ENCODE measurements at places on chromosomes 4 and X. TPM values are rescaled to one million over a fixed set of nuclear protein-coding genes. Genes with fewer than 3 reads are reported as not detected.

DNA sequence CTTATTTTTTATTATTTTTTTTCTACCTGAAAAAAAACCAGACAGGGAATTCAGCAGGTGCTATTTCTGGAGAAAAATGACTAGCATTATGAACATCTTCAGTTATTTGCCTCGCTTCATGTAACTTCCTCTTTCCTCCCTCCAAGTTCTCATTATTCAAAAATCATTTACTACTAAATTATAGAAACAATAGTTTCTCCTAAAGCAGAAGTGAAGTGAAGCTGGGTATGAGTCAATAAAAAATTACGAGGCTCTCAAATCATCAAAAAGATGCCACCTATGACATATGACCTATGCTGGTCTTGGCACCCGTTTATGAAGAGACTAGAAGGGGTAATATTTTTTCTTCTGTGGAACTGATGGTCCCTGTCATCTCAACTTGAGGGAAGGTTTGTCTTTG lies 145.0 kb upstream of the AADAT start:
- DNase-seq, result no peak

DNA sequence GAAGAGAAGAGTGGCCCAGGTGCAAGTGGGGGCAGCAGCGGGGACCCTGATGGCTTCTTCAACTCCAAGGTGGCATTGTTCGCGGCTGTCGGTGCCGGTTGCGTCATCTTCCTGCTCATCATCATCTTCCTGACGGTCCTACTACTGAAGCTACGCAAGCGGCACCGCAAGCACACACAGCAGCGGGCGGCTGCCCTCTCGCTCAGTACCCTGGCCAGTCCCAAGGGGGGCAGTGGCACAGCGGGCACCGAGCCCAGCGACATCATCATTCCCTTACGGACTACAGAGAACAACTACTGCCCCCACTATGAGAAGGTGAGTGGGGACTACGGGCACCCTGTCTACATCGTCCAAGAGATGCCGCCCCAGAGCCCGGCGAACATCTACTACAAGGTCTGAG lies 11.4 kb downstream of the EFNB1 start:
- no peak for DNase-seq

GRCh38 chrX:40009462-40009851 lies 88.3 kb downstream of the BCOR start:
- DNase-seq, result no peak

DNA sequence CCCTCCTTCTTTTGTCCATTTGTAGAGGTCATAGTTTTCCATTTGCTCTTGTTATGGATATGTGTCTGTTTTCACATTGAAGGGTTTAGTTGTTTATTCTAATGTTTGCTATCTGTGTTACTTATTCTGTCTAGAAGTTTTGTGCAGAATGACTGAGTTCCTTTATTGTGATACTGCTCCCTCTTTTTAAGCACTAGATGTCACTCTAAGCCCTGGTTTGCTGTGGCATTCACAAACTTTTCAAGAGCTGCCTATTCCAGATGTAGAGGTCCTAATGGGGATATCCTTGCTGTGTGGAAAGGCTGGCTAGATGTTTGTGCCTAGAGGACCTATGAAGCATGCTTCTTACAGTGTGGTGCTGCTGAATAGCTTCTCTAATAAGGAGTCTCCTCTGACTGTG lies 338.6 kb downstream of the SPIN4 start:
- DNase-seq, result no peak

- no peak for DNase-seq
Measured at GRCh38 chr4:136803433-136803832, 728.9 kb downstream of the PCDH18 start.

GRCh38 chr4:26130841-26131432 lies 189.9 kb upstream of the RBPJ start:
- DNase-seq, result no peak

GRCh38 chr4:13299343-13299742 lies 184.8 kb downstream of the RAB28 start:
- DNase-seq, result no peak

DNA sequence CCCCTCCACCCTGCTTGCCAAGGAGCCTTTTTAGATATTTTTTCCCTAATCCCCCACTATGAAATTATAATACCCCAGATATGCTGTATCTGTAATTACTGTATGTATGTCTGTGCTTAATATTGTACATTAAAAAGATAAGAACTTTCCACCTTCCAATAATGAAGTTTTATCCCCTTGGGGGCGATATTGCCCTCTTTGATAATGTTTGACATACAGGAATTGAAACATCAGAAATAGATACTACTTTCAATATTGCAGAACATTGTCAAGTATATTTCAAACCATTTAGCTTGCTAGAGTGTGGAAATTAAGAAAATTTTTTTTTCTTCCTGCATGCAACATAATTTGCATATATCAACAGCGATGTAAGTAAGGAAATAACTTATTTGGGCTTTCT lies 58.9 kb downstream of the NAF1 start:
- no peak for DNase-seq

- DNase-seq, result peak; percentile 33
Measured at GRCh38 chr4:94452476-94453371, 982 bp downstream of the PDLIM5 start.

Gene HERC5
- total RNA-seq, result 32.3 TPM

- DNase-seq, result no peak
Measured at GRCh38 chr4:54330896-54331295, 101.8 kb downstream of the PDGFRA start.

- no peak for DNase-seq
Measured at GRCh38 chr4:82630079-82630478, 68.3 kb upstream of the TMEM150C start.

Gene ODAPH
- total RNA-seq, result not detected

DNA sequence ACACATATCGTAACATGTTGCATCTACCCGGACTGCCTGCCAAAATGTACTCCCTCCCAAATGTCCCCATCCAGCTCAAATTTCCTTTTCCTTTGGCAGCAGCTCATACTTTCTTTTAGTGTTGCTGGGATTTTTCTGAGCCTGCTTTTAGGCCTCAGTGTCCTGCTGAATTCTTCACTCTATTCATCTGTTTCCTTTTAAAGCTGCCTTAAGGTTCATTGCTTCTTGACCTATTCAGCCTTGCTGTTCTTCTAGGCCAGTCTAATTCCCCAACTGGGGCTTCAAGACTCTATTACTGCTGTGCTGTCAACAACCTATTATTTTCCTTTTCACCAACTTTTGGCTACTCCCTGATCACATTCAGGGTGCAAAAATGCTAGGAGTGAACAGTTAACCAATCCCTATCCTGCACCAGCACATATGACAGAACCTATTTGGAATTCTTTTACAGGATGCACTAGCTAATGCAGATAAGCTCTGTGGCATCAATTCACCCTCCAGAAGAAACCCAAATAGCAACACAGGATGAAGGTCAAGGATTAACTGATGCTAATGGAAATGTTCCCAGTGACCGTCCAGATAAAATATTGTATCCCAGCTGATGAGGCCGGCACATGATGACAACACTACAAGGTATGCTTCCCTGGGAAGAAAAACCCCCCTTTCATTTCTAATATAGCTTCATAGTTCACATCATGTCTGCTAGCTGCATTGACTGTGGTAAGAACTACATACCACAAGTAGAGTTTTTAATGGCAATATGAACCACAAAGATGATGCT lies 114.7 kb upstream of the TTC29 start:
- DNase-seq, result no peak

- DNase-seq, result no peak
Measured at GRCh38 chr4:1772853-1773538, 20.1 kb upstream of the FGFR3 start.

- DNase-seq, result no peak
Measured at GRCh38 chr4:46979283-46979682, 14.1 kb downstream of the GABRA4 start.

Gene GAGE12E
- not detected for total RNA-seq

- DNase-seq, result no peak
Measured at GRCh38 chr4:1663549-1663948, 20.6 kb downstream of the FAM53A start.

DNA sequence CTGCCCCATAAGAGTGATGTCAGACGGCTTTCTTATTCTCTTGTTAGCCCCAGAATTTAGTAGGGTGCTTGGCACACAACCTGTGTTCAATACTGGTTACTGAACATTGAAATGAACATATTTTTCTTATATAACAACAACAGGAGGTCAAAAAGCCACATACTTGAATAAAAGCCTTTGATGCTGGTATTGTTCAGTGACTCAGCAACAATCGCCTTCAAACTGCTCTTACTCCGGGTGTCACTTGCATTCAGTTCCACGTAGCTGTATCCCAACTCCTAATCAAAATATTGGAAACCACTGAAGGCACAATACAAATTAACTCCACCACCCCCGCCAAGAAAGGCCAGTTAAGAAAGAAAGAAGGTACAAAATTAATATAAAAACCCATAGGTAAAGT lies 61.5 kb downstream of the RFC1 start:
- no peak for DNase-seq

GRCh38 chr4:106165351-106166010 lies 150.5 kb downstream of the TBCK start:
- no peak for DNase-seq

Gene KLHL4
- total RNA-seq, result not detected

Data from activated CD4-positive, alpha-beta memory T cell treated with anti-CD3 and anti-CD28 coated beads for 36 hours (primary cell).